Stimulated activated CD4-positive, alpha-beta T cell treated with anti-CD3 and anti-CD28 coated beads, Interleukin-12 subunit alpha, Interleukin-12 subunit beta, amount 100 ng/mL, for 48 hours (primary cell): ENCODE measurements at places on chromosomes 16 and 17.
A peak's percentile ranks its signal among the peaks of the same experiment; 100 is the strongest.

DNA sequence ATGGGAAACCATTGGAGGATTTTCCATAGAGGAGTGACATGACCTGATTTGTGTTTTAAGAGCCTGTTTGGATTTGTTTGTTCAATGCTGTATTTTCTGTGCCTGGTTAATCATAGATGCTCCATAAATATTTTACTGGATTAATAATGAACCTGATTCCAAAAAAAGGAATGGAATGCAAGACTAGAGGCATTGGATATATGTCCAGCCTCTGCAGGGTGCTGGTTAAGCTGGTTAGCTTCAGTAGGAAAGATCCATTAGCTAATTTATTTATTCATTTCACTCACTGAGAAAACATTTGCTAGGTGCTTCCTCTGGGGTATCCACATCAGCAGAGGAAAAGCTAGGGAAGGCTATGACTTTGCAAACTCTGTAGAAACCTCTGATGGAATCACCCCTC lies 57.7 kb downstream of the SHISA9 start:
- DNase-seq: no peak

DNA sequence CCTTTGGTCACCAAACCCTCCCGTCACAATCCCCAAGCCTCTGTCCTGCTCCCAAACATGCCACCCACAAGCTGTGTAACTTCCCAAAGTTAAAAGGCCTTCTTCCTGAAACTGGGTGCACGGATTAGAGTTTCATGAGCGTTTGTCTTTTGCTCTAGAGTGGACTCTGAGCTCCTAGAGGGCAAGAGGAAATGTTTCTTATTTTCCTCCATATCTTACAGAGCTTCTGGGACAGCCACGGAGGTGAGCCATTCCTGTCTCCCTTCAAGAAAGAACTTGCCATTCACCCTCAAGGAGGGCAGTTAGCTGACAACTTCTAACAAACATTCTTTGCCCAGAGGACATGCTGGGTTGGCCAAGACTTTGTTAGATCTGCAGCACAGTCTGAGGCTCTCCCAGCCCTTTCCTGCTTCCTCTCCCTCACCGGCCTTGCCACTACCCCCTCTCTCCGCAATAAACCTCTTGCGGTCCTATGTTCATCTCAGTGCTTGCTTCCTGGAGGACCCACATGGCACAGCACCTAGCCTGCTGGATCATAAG lies 2.6 kb upstream of the MYCBPAP start:
- DNase-seq: no peak

GRCh38 chr16:20674684-20675487 lies 22.6 kb downstream of the ACSM1 start:
- DNase-seq: no peak

DNA sequence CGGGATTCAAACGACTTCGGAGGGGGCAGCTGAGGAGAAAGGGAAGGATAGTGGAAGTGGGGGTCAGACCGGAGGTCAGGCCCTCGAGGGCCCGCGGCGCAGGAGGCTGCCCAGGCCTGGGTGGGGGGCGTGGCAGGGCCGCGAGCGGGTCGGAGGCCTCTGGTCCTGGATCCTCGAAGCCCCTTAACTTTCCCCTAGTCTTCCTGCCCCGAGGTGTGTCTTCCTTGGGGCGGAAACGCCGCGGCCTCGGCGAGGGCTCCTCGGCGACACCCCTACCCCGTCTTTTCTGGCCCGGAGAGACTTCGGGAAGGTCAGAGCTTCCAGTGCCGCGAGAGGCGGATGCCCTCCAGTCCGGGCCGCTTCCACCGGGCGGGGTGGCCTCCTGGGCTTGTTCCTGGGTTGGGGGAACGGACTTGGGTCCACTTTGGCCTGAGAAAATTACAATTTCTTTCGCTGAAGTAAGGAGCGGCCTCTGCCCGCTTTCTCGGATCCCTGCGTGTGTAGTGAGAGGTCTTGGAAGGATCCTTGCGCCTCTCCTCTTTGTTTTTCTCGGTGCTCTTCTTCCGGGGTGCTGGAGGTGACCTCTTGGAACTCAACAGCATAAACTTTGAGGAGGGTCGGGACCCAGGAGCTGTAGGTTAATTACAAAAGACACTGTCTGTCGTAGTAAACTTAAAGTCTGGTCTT lies 491 bp downstream of the IST1 start:
- DNase-seq: no peak

GRCh38 chr16:82655072-82655714 lies 28.4 kb downstream of the CDH13 start:
- peak; percentile 64 for DNase-seq

- peak; percentile 78 for DNase-seq
Measured at GRCh38 chr17:76268015-76268749, 3.0 kb downstream of the UBALD2 start.

DNA sequence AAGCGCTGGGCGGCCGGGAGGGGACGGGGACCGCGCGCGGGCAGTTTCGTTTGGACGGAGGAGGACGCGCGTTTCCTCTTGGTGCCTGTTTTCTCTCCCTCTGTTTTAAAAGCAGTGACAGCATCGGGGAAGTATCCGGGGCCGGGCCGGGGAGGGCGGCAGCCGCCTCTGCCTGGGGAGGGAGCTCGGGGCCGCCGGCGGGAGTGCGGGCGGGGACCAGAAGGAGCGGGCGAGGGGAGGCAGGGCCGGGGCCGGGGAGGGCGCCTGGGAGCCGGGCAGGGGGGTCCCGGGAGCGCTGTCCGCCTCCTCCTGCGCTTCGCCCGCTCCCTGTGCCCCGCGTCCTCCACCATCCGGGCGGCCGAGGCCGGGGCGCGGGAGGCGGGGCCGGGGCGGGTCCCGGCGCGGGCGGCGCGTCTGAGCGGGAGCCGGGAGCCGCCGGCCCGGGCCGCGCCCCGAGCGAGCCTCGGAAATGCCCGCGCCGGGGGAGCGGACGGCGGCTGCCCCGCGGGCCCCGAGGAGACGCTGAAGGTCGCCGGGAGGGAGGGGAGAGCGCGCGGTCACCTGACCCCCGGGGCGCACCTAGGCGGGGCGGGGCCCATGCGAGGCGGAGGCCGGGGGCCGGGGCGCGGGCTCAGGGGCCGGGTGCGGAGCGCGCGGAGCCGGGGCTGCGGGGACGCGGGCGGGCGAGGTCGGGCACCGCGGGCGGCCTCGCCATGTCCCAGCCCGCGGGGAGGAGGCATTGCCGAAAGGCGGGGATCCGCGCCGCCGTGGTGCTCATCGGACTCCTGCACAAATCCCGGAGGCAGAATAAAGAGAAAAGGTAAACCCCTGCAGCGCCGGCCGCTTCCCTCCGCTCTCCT lies 57.3 kb downstream of the RAP1GAP2 start:
- no peak for DNase-seq

GRCh38 chr16:200388-200787 lies 20.1 kb downstream of the HBQ1 start:
- no peak for DNase-seq

GRCh38 chr17:57574040-57574513 lies 171.0 kb downstream of the CCDC182 start:
- no peak for DNase-seq

GRCh38 chr16:52727441-52727840 lies 180.5 kb upstream of the TOX3 start:
- DNase-seq: no peak

GRCh38 chr17:76493505-76494167 lies 7.6 kb downstream of the RHBDF2 start:
- DNase-seq: no peak

DNA sequence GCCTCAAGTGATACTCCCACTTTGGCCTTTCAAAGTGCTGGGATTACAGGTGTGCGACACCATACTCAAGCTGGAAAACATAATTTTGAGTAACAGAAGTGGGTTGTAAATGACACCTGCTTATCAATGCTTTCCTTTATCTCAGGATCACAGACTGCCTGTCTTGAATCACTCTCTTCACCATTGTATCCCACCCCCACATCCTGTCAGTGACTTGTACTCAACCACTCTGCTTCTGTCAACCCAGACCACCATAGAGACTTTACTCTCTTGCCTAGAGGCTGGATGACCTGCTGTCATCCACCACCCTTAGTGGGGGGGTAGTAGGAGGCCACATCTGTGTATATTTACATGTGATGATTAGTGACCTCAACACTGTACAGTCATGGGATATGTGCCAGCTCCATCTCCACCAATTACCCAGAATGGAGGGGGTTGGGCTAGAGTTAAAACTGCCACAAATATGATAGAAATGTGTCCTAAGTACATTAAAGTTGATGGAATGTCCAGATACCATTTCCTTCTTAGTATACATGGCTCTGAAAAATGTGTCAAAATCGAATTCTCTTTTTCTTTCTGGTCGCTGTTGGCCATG lies 338.7 kb downstream of the GRIN2A start:
- DNase-seq: no peak
